ENCODE measurements at places on chromosomes 7 and 10. TPM values are rescaled to one million over a fixed set of nuclear protein-coding genes. Genes with fewer than 3 reads are reported as not detected.
A peak's percentile ranks its signal among the peaks of the same experiment; 100 is the strongest.

SOSTDC1 gene
- not detected for total RNA-seq

- H3K27ac ChIP-seq: no peak overlapping the region
- no peak for DNase-seq
- no peak overlapping the region for H3K4me3 ChIP-seq
- no peaks in the 10 kb centered on the region for H3K27me3 ChIP-seq
Measured at GRCh38 chr10:89274928-89275327, 23.4 kb upstream of the LIPA start.

DNA sequence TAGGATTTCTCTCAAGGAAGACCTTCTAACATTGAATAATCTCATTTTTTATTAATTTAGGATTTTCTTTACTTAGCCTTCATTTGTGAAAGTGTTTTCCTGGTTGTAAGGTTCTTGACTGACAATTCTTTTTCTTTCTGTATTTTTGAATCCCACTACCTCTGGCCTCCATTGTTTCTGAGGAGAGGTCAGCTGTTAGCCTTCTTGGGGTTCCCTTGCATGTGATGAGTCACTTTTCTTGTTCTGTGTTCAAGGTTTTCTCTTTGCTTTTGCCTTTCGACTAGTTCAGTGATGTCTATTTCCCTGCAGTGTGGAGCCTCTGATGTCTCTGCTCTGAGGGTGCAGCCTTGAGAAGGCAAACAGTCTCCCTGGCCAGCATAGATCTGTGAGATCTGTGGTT lies 304.1 kb upstream of the ZNF32 start:
- no peaks in the 10 kb centered on the region for H3K4me1 ChIP-seq
- H3K36me3 ChIP-seq: no peaks in the 10 kb centered on the region
- no peak for DNase-seq
- no peak overlapping the region for H3K27ac ChIP-seq
- no peak overlapping the region for H3K4me3 ChIP-seq

UPP1 gene
- total RNA-seq: 5.8 TPM

DNA sequence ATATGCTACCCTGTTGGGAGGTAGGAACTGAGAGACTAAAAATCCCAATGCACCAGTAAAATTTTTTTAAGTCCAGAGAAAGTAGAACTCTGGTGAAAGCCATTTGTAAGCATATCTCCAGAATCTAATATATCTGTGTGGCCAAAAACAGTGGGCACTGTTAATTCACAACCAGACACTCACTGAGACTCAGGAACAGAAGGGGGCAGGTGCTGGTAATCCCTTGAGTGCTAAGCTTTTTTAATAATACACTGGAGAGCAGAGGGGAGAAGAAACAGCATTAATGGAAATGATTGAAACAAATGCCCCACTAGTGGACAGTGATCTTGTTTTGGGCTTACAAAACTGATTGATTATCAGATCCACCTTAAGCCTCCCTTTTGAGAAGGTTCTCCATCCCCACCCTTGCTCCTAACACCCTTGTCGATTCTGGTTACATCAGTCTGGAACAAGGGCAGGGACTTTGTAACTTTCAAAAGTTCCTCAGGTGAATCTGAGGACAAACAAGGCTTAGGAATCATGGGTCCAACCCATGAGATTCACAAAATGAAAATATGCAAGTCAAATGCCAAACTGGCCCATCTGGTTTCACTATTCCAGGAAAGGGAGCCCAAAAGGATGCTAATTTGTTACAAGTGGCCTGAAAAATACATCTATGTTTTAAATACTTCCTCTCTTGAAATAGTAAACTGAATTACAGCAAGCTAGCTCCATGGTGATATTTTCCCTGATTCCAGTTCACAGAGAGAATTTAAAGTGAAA lies 29.7 kb downstream of the PLXNA4 start:
- H3K4me3 ChIP-seq: no peak overlapping the region
- no peaks in the 10 kb centered on the region for H3K36me3 ChIP-seq
- H3K27me3 ChIP-seq: no peaks in the 10 kb centered on the region
- no peak overlapping the region for H3K27ac ChIP-seq

JCAD gene
- 0.37 TPM for total RNA-seq

ABCA13 gene
- not detected for total RNA-seq

GRCh38 chr10:28722065-28722803 lies 44.9 kb downstream of the BAMBI start:
- no peaks in the 10 kb centered on the region for H3K4me1 ChIP-seq
- H3K4me3 ChIP-seq: no peak overlapping the region
- no peaks in the 10 kb centered on the region for H3K36me3 ChIP-seq
- H3K27me3 ChIP-seq: peaks cover 3% of the 10 kb centered on the region
- DNase-seq: no peak

DNA sequence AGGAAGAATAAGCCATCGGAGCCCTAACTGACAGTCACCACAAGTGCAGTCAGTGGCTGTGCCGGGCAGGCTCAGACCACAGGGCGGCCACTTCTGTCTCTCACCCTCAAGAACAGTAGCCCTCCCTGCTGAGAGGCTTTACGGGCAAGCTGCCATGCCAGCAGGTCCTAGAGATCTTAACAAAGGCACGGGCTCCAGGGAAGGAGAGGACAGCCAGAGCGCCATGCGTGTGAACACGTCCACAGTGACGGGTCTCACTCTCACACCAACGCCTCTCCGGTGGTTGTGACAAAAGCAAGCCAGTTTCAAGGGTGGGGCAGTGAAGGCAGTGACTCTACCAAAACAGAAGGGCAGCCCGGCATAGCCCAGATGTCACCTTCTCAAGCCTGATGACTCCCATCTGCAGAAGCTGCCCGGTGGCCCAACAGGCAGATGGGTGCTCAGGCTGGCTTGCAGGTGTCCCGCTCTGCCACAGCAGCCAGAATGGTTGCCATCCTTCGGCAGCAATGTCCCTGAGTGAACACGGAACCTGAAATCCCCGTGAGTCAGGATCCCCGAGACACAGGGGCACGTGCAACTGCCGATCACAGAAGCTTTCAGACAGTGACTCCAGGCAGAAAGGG lies 102.0 kb downstream of the FAM53B start:
- H3K4me1 ChIP-seq: peaks cover 100% of the 10 kb centered on the region
- peak overlapping the region; percentile 86 for H3K27ac ChIP-seq
- no peaks in the 10 kb centered on the region for H3K27me3 ChIP-seq
- no peak overlapping the region for H3K4me3 ChIP-seq

GRCh38 chr7:28410628-28411531 lies 1.4 kb upstream of the CREB5 start:
- no peaks in the 10 kb centered on the region for H3K36me3 ChIP-seq
- H3K27me3 ChIP-seq: peaks cover 52% of the 10 kb centered on the region
- H3K4me3 ChIP-seq: peak overlapping the region; percentile 61
- peak; percentile 69 for DNase-seq

DNA sequence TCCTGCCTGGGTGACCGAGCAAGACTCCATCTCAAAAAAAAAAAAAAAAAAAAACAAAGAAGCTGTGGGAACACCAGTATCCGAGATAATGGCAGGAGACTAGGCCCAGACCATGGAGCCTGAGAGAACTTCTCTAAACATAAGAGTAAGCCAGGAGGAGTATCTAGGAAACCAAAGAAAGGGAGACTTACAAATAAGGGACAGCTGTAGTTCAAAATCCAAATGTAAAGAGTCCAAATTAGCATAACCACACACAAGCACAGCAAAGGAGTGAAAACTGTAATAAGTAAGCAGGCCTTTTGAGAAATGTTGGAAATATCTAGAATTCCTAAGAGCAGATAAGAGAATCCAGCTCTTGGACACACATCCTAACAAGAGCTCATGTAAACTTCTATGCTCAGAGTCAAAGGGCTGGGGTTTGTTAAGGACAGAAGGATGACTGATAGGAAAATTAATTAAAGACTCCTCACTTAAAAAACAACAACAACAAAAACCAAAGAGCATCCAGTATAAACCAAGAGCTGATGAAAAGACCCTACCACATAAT lies 15.8 kb downstream of the ZNF25 start:
- H3K27me3 ChIP-seq: no peaks in the 10 kb centered on the region
- no peak overlapping the region for H3K27ac ChIP-seq
- no peaks in the 10 kb centered on the region for H3K4me1 ChIP-seq

- H3K27ac ChIP-seq: no peak overlapping the region
- no peak overlapping the region for H3K4me3 ChIP-seq
- H3K27me3 ChIP-seq: peaks cover 18% of the 10 kb centered on the region
- peaks cover 6% of the 10 kb centered on the region for H3K4me1 ChIP-seq
Measured at GRCh38 chr10:70673043-70673928, 980 bp downstream of the ADAMTS14 start.

SERPINE1 gene
- not detected for total RNA-seq

- no peak for DNase-seq
- no peak overlapping the region for H3K27ac ChIP-seq
- no peaks in the 10 kb centered on the region for H3K4me1 ChIP-seq
- H3K36me3 ChIP-seq: no peaks in the 10 kb centered on the region
- no peaks in the 10 kb centered on the region for H3K27me3 ChIP-seq
Measured at GRCh38 chr7:25031432-25031831, 51.5 kb upstream of the OSBPL3 start.

DNA sequence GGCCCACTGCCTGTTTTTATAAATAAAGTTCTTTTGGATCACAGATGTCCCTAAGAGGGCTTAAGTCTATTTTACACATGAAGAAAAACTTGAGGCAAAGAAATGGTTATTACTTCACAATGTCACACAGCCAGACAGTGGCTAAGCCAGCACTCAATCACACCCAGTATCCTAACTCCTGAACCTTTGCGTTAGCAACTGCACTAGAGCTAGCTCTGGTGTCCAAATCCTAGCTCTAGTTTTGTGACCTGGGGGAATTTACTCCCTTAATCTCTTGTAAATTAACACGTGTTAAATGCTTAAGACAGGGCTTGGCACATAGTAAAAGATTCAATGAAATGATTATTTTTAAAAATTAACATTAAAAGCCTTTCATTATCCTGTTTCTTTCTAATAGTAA lies 49.0 kb upstream of the TPK1 start:
- no peaks in the 10 kb centered on the region for H3K36me3 ChIP-seq
- H3K27me3 ChIP-seq: no peaks in the 10 kb centered on the region
- no peaks in the 10 kb centered on the region for H3K4me1 ChIP-seq
- no peak overlapping the region for H3K27ac ChIP-seq
- no peak overlapping the region for H3K4me3 ChIP-seq

CNPY1 gene
- not detected for total RNA-seq

GBX1 gene
- not detected for total RNA-seq

DNA sequence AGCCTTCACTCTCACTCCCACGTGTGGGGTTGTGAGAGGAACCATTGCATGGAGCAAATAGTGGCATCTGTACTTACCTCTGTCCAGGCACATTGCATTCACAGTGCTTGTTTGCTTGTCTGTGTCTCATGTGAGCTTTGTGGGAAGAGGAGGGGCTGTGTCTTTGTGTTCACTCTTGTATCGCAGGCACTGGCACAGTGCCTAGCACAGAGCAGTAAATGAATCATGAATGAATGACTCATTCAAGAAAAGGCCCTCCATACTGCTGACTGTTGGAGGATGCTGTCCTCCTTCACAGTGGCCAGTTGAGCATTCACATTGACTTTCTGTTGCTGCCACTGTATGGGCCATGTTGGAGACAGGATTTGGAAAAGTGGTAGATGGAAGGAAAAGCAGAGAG lies 125.3 kb downstream of the SORCS3 start:
- H3K4me1 ChIP-seq: no peaks in the 10 kb centered on the region
- no peak overlapping the region for H3K4me3 ChIP-seq
- no peaks in the 10 kb centered on the region for H3K36me3 ChIP-seq
- H3K27ac ChIP-seq: no peak overlapping the region

- H3K4me3 ChIP-seq: peak within 1 kb of the TSS; percentile 34
- H3K4me1 ChIP-seq: peaks cover 34% of the 10 kb centered on the region
Measured at GRCh38 chr10:102418622-102419268, at the start of gene PSD. PSD (minus strand) TSS chr10:102418785; CDS start chr10:102417038, 1,747 bp downstream.

POLR2J gene
- 28.1 TPM for total RNA-seq

DNA sequence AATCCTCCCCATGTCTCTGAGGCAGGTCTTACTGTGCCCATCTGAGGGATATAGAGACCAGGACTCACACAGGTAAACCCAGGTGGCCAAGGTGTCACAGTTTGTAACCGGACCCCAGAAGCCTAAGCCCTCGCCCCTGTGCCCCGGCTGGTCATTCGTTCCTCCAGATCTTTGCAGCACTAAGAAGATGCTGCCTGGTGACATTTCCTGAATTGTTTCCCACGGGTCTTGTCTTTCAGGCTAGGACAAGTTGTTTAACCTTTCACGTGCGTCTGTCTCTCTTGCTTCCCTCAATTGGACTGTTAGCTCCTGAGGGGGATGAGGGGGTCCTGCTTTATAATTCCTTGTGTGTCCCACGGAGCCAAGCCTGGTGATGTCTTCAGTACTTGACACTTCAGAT lies 158.0 kb downstream of the KCNMA1 start:
- no peak for DNase-seq
- no peaks in the 10 kb centered on the region for H3K4me1 ChIP-seq
- no peaks in the 10 kb centered on the region for H3K27me3 ChIP-seq
- no peak overlapping the region for H3K4me3 ChIP-seq
- no peak overlapping the region for H3K27ac ChIP-seq
- no peaks in the 10 kb centered on the region for H3K36me3 ChIP-seq

COL1A2 gene
- total RNA-seq: 0.47 TPM

KIAA1549 gene
- 0.36 TPM for total RNA-seq

SEMA3A gene
- total RNA-seq: 0.41 TPM

DNAJC12 gene
- total RNA-seq: not detected

GRCh38 chr10:88908194-88908593 lies 28.1 kb downstream of the STAMBPL1 start:
- no peak overlapping the region for H3K27ac ChIP-seq
- H3K36me3 ChIP-seq: peaks cover 15% of the 10 kb centered on the region
- no peak for DNase-seq
- H3K4me3 ChIP-seq: no peak overlapping the region
- no peaks in the 10 kb centered on the region for H3K4me1 ChIP-seq
- H3K27me3 ChIP-seq: no peaks in the 10 kb centered on the region

- H3K27me3 ChIP-seq: no peaks in the 10 kb centered on the region
- no peak overlapping the region for H3K4me3 ChIP-seq
- H3K4me1 ChIP-seq: no peaks in the 10 kb centered on the region
Measured at GRCh38 chr7:92336662-92337340, 91.0 kb downstream of the ANKIB1 start.

TMEM184A gene
- total RNA-seq: not detected

- DNase-seq: no peak
- no peaks in the 10 kb centered on the region for H3K36me3 ChIP-seq
- no peak overlapping the region for H3K27ac ChIP-seq
Measured at GRCh38 chr7:108270385-108271015, 140.3 kb upstream of the LAMB4 start.

LAMB1 gene
- total RNA-seq: not detected

LLCFC1 gene
- total RNA-seq: not detected

GRCh38 chr10:283916-284356 lies 148.7 kb downstream of the ZMYND11 start:
- no peaks in the 10 kb centered on the region for H3K36me3 ChIP-seq
- no peak overlapping the region for H3K4me3 ChIP-seq
- peak; percentile 52 for DNase-seq
- H3K27ac ChIP-seq: no peak overlapping the region
- no peaks in the 10 kb centered on the region for H3K27me3 ChIP-seq

OR2A1 gene
- total RNA-seq: not detected

DNA sequence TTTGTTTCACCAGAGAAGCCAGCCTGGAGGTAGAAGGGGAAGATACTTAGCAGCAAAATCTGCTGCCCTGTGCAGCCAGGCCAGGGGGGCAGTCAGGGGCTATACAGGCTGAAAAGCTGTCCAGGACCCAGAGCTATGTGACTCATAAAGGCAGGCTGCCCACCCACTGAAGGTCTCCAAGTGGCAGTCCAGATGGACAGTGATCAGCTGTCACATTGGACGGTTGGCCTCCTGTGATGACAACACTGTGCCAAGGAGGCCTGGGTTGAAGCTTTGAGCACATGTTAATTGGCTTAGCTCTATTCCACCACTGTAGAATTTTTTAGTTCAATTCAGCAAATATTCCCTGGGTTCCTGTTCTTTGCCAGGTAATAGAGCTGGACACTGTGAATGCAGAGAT lies 577.3 kb upstream of the GALNT17 start:
- no peak for DNase-seq
- H3K36me3 ChIP-seq: peaks cover 6% of the 10 kb centered on the region
- no peaks in the 10 kb centered on the region for H3K27me3 ChIP-seq
- H3K4me3 ChIP-seq: no peak overlapping the region
- H3K4me1 ChIP-seq: no peaks in the 10 kb centered on the region
- no peak overlapping the region for H3K27ac ChIP-seq

GALNT17 gene
- total RNA-seq: not detected

Data from B cell (primary cell).